Renal cortical epithelial cell (primary cell): ENCODE measurements at places on chromosomes 11 and 22.
A peak's percentile ranks its signal among the peaks of the same experiment; 100 is the strongest.

DNA sequence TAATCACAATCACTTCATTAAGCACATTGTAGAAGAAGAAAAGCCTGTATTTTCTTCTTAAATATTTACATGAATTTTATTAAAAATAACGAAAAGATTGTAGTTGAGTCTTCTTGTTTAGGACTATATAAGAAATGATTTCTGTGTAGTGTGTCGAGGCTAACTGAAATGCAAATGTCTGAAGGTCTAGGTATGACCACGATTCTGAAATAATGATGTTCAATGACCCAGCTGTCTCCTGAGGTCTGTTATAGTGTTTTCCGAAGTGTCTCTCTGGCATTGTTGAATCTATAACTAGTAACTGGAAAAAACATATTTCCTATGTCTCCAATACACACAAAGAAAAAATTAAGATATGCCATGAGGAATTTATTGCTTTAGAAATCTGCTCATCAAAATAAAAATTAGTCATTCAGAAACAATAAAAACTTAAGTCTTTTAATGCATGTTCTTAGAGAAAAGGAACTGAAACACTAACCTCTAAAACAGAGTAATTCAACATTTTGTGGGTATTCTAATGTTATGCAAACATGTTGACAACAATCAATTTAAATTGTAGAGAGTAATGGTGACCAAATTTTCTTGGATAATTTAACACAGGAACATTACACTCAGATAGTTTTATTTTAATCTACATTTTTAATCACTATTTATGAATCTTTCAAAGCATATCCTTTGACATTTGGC is 55.0 kb downstream of the CASP12 start:
- DNase-seq = no peak

DNA sequence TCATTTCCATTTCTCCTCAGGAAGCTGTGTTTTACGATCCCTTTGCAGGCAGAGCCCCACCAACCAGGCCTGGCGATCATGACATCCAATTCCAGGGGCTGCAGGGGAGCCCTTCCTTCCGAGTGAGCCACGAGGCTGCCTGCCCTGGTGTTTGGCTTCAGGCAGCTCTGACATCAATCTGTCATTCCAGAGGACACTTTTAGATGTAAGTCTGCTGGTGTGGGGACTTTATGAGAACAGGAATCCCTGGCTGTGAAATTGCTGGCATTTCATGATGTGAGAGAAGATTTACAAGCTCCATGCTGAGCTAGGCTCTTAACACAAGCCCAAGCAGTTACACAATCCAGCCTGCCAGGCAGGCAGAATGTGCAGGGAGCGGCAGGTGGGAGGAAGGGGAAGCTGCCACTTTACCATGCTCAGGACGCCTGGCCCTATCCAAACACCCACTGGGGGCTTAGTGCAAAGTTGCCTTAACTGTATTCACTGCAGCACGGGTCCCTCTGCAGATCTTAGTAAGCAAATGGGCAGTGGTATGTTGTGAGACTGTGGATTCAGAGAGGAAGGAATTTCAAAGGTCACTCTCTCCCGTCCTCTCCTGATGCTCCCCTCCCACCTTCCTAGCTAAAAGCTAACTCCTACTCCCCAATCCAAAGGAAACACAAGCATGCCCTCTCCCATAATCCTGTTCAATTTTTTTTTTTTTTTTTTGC is 43.4 kb upstream of the MICAL2 start:
- peak; percentile 86 for DNase-seq

- no peak for DNase-seq
These were observed 39.0 kb upstream of the GDPD4 start for GRCh38 chr11:77340501-77340900.

GRCh38 chr11:123438131-123438627 is 8.1 kb downstream of the GRAMD1B start:
- peak; percentile 56 for DNase-seq

GRCh38 chr11:119694334-119694733 is 34.7 kb downstream of the NECTIN1 start:
- DNase-seq = peak; percentile 35

DNA sequence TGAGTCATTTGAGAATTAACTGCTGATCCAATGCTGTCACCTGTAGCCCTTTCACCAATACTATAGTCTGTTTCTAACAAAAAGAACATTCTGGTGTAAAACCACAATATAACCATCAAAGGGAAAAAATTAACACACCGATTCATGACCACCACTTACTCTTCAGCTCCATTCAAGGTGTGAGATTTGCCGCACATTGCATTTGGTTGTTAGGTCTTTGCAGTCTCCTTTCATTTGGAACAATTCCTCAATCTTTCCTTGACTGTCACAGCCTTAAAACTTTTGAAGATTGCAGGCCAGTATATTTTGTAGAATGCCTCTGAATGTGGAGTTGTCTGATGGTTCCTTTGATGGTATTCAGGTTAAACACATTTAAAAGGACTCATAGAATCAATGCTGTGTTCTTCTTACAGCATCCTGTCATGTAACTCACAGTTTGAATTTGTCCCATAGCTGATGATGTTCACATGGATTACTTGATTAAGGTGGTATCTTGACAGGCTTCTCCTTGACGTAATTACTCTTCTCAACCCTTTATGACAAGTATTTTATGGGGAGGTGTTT is 63.6 kb downstream of the TNRC6B start:
- no peak for DNase-seq

GRCh38 chr11:16058671-16059070 is 297.7 kb downstream of the SOX6 start:
- no peak for DNase-seq

DNA sequence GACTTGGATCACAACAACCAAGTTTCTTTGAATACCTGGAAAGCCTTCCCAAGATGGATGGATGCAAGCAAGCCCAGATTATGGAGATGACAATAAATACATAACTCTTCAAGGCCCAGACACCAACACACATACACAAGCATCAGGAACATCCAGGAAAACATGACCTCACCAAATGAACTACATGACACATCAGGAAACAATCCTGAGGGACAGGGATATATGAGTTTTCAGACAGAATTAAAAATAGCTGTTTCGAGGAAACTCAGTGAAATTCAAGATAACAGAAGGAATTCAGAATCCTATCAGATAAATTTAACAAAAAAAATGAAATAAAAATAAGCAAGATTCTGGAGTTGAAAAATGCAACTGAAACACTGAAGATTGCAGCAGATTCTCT is 659.4 kb downstream of the METTL15 start:
- peak; percentile 47 for DNase-seq

DNA sequence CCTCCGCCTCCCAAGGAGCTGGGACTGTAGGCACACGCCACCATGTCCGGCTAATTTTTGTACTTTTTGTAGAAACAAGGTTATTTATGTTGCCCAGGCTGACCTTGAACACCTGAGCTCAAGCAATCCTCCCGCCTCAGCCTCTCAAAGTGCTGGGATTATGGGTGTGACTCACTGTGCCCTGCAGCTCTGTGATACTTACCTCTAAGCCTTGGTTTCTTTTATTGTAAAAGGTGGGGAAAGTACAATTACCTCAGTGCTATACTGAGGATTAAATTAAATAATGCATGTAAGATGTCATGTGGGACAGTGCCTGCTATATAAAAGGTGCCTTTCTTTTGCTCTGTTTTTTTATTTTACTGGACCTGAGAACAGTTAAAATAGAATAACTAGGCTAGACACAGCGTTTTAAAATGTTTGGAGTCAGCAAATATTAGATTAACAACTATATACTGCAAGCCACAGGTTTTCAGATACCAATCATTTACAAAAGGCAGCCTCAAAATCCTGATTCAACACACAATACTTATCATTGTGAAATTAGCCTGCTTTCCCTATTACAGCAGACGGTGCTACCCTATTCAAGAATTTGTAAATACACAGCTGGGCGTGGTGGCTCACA is 30.0 kb downstream of the PRR14L start:
- DNase-seq = no peak

- DNase-seq = no peak
These were observed 279.0 kb downstream of the TBC1D22A start for GRCh38 chr22:47041271-47042115.

- DNase-seq = no peak
These were observed 16.4 kb downstream of the LMO1 start for GRCh38 chr11:8247312-8247711.

GRCh38 chr11:129395432-129395831 is 19.8 kb downstream of the BARX2 start:
- no peak for DNase-seq

DNA sequence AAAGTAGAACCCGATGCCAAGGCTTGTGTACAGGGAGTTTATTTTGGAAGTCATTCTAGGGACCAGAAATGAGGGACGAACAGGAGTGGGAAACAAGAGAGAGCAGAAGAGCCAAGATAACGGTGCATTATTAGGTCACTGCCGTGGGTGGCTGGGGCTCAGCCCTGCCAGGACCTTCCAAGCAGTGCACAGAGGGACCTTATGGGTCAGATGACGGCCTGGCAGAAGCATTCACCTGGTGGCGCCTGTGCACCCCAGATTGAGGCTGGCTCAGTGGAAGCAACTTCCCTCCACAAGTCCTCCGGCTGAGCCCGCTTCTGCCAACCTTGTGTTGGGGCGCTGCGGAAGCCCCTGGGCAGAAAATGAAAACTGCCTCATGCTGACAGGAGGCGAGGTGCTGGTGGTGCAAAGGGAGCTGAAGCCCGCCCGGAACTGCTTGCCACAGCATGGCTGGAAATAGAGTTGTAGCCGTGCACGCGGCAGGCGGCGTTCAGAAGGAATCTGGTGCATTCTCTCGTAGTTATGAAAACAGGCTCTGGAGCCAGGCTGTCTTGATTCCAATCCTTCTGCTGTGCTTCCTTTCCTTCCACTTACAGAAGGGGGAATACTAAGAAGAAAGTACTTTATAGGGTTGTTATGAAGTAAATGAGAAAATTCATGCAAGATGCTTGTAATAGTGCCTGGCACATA is 22.2 kb upstream of the TP53I11 start:
- DNase-seq = no peak

DNA sequence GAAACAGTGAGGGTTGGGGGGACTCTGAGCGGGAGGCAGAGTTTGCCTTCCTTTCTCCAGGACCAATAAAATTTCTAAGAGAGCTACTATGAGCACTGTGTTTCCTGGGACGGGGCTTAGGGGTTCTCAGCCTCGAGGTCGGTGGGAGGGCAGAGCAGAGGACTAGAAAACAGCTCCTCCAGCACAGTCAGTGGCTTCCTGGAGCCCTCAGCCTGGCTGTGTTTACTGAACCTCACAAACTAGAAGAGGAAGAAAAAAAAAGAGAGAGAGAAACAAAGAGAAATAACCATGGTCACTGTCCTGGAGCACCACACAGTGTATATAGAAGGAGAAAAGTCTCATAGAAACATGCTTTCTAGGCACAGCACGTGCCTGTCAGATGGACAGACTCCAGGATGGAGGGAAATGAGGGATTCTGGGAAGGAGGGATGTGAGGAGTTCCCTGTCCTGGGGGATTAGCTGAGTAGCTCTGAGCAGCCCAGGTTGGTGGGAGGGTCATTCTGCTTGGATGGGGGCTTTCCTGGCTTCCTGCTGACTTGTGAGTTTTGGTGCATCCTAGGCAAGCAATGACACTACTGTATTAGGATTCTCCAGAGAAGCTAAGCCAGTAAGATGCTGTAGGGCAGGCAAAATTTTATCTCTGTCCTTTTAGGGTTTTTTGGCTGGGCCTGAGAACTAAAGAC is 3.1 kb downstream of the GSTP1 start:
- DNase-seq = no peak

DNA sequence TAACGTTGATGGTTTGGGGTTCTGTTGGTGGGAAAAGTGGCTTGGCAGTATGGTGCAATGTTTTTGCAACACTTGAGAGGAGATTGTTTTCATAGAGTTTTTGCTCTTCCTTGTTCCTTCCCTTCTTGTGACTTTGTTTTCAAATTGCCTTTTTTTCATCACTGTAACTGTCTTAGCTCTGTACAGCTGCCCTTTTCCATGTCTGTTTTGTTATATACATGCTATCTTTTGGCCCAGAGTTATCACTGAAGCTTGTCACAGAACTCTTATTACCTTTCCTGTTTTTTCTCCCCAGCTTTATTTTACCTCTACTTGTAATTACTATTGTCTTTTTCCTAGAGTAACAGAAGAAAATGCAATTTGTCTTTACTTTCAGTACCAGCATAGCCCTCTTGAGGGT is 154.1 kb downstream of the DDX10 start:
- DNase-seq = peak; percentile 34

DNA sequence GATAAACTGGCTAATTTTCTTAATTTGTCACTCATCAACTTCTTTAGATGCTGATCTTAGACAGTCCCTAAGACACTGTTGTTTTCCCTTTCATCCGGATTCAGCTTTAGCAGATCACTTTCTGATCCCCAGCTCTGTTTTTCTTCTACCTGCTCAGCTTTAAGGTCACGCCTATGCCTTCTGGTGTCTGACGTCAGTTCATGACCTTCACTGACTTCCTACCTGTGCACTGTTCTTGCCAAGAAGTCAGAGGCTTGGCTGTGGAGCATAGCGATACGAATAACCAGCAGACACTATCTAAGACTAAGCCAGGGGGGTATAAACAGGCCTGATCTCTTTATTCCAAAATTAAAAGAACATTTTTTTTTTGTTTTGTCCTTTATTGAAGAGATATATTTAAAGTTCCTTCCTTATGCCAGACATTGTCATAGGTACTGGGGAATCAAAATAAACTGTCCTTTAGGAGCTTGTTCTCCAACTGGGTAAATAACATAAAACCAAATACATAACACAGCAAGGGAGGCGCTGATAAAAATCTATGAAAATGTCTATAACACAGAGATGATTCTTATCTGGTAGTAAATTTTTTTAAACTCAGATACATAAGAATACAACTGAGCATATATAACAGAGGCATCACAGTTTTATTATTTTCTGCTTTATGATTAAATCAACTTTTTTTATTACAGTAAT is 352.2 kb upstream of the CTSC start:
- DNase-seq = no peak

DNA sequence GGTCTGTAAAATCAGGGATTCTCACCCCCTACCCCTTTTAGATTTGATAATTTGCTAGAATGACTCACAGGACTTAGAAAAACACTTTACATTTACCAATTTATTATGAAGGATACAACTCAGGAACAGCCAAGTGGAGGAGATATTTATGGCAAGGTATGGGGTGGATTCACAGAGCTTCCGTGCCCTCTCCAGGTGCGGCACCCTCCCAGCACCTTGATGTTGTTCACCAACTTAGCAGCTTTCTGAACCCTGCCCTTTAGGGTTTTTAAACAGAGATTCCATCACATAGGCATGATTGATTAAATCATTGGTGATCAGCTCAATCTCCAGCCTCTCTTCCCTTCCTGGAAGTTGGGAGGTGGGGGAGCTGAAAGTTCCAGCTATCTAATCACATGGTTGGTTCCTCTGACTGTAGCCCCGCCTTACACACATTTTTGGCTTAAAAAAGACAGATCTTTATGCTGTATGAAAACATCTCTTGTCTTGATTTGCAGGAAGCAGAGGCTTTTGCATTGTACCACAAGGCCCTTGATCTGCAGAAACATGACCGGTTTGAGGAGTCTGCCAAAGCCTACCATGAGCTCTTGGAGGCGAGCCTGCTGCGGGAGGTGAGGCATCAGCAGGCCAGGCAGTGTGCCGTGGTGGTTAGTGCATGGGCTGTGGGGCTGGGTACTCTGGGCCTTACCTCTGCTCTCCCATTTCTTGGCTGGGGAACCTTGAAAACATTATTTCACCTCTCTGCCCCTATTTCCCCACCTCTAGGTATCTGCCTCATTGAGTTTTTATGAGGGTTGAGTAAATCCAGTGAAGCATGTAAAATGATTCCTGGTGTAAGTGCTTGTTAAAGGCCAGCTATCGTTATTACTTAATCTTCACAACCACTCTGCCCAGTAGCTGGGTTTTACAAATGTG is 27.0 kb downstream of the CABIN1 start:
- peak; percentile 47 for DNase-seq
